Activated B cell treated with CpG ODN at 0.5 μM for 24 hours (primary cell): ENCODE measurements at places on chromosomes 6 and 20. TPM values are rescaled to one million over a fixed set of nuclear protein-coding genes. Genes with fewer than 3 reads are reported as not detected.

STX7 gene
- total RNA-seq: 109 and 138 TPM in 2 replicates

DNA sequence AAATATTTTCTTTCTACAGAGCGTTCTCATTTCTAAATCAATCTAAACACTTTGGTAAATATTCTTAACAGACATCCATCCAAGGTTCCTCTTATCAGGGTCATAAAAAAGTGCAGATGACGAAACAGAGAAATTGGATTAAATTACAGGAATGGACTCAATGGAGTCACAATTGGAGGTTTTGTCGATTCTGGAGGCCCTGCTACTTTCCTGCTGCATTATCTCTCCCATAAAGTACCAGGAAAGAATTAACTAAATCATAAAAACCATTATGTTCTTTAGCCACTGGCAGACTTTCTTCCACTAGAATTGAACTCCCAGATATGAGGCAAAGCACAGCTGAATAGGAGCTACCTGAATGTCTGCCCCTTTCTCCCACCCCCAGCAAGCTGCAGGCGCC lies 610.6 kb downstream of the HDGFL1 start:
- DNase-seq: no peak
- no peaks in the 10 kb centered on the region for H3K4me1 ChIP-seq
- no peaks in the 10 kb centered on the region for H3K27me3 ChIP-seq
- no peaks in the 10 kb centered on the region for H3K36me3 ChIP-seq
- no peak overlapping the region for H3K27ac ChIP-seq
- H3K4me3 ChIP-seq: no peak overlapping the region

DNA sequence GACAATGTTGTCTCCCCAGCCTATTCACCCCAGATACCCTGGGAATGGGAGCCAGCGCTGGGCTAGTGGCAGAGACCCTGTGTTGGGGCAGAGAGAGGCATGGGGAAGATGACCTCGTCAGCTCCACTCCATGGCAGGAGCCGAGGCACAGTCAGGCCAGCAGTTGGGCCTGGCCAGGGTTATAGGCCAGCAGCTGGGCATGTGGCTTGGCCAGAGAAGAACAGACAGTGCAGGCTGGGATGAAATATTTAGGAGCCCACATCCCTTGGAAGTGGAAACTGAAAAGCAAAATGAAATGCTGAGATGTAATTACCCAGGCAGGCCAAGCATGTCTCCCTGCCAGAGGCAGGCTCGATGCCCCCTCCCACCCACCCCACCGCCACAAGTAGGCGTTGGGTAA lies 70.0 kb downstream of the GRM4 start:
- H3K36me3 ChIP-seq: no peaks in the 10 kb centered on the region
- H3K27ac ChIP-seq: no peak overlapping the region
- H3K4me3 ChIP-seq: no peak overlapping the region

DNA sequence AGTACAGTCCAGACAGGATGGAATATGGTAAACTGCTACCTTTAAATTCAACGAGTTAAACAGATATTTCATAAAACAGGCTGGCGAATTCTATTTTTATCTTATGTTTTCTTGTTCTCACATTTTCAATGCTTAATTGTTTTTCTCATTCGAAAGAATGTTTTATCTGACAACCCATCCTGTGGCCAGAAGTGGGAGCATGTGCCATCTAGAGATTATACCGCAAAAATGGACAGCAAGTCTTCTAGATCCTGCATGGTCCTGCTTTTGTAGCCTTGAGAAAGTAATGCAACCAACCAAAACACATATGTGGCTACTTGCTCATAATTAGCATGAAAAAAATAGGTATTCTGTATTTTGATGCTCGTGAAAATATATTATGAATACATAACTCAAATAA lies 30.7 kb downstream of the TUBB2B start:
- no peaks in the 10 kb centered on the region for H3K4me1 ChIP-seq
- peaks cover 1% of the 10 kb centered on the region for H3K27me3 ChIP-seq
- no peaks in the 10 kb centered on the region for H3K36me3 ChIP-seq
- no peak for DNase-seq
- H3K4me3 ChIP-seq: no peak overlapping the region

- no peak overlapping the region for H3K27ac ChIP-seq
- no peaks in the 10 kb centered on the region for H3K27me3 ChIP-seq
- DNase-seq: no peak
- no peak overlapping the region for H3K4me3 ChIP-seq
- peaks cover 18% of the 10 kb centered on the region for H3K36me3 ChIP-seq
- H3K4me1 ChIP-seq: no peaks in the 10 kb centered on the region
These were observed 43.4 kb downstream of the PLCG1 start for GRCh38 chr20:41180599-41181333.

- no peaks in the 10 kb centered on the region for H3K36me3 ChIP-seq
- peaks cover 11% of the 10 kb centered on the region for H3K4me1 ChIP-seq
- no peak for DNase-seq
- H3K4me3 ChIP-seq: no peak overlapping the region
- H3K27ac ChIP-seq: no peak overlapping the region
- peaks cover 36% of the 10 kb centered on the region for H3K27me3 ChIP-seq
These were observed 3.9 kb upstream of the RBM24 start for GRCh38 chr6:17277256-17277655.

GRCh38 chr20:45963059-45964005 lies 8.7 kb downstream of the ZNF335 start:
- H3K4me1 ChIP-seq: peaks cover 21% of the 10 kb centered on the region
- H3K36me3 ChIP-seq: peaks cover 89% of the 10 kb centered on the region
- DNase-seq: no peak
- no peaks in the 10 kb centered on the region for H3K27me3 ChIP-seq
- no peak overlapping the region for H3K4me3 ChIP-seq

CLPSL2 gene
- total RNA-seq: not detected in 2 replicates

DNA sequence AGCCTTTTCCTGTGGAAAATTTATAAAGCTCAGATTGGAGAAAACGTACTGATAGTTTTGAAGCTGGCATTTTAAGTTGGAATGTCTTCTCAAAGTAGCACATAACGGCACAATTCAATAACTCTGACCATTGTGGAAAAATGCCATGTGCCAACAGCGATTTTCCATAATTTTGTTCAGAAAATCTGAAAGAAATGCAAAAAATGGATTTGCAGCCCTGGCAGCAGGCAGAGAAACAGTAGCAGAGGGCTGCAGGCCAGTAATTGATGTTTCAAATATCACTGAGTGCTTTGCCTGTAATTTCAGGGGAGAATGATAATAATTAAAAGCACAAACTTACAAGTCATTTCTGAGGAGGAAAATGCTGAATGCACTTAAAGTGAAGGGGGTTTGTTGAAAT lies 507.4 kb downstream of the MAFB start:
- no peak overlapping the region for H3K27ac ChIP-seq
- H3K4me1 ChIP-seq: no peaks in the 10 kb centered on the region
- no peaks in the 10 kb centered on the region for H3K27me3 ChIP-seq

GRCh38 chr6:107108201-107108890 lies 7.0 kb downstream of the BEND3 start:
- no peaks in the 10 kb centered on the region for H3K36me3 ChIP-seq
- no peak overlapping the region for H3K27ac ChIP-seq
- peaks cover under 1% of the 10 kb centered on the region for H3K4me1 ChIP-seq
- no peak overlapping the region for H3K4me3 ChIP-seq
- DNase-seq: no peak
- H3K27me3 ChIP-seq: no peaks in the 10 kb centered on the region

CNKSR3 gene
- total RNA-seq: 0.20 TPM in 1 of 2 replicates, not detected in the other

- H3K4me3 ChIP-seq: no peak overlapping the region
- no peaks in the 10 kb centered on the region for H3K36me3 ChIP-seq
- H3K27ac ChIP-seq: no peak overlapping the region
- no peaks in the 10 kb centered on the region for H3K27me3 ChIP-seq
These were observed 4.3 kb downstream of the CRIP3 start for GRCh38 chr6:43304361-43304760.

- no peaks in the 10 kb centered on the region for H3K36me3 ChIP-seq
- peaks cover 44% of the 10 kb centered on the region for H3K27me3 ChIP-seq
- no peak for DNase-seq
- H3K4me3 ChIP-seq: no peak within 1 kb of the TSS
These were observed at the start of gene DOK5 for GRCh38 chr20:54475334-54476168. TSS of gene DOK5 (plus strand) at chr20:54475593. CDS start at chr20:54475947, 354 bp downstream.

- DNase-seq: no peak
- H3K27me3 ChIP-seq: peaks cover 10% of the 10 kb centered on the region
- H3K4me1 ChIP-seq: peaks cover 10% of the 10 kb centered on the region
- no peaks in the 10 kb centered on the region for H3K36me3 ChIP-seq
These were observed 177.2 kb upstream of the AFDN start for GRCh38 chr6:167649476-167649875.

GRCh38 chr6:31706599-31706998 lies at the start of gene LY6G6F:
TSS of gene LY6G6F (plus strand) at chr6:31706866. CDS start at chr6:31706907, 41 bp downstream.
- H3K27ac ChIP-seq: no peak within 1 kb of the TSS
- H3K36me3 ChIP-seq: peaks cover 10% of the 10 kb centered on the region
- peaks cover 28% of the 10 kb centered on the region for H3K4me1 ChIP-seq
- H3K27me3 ChIP-seq: no peaks in the 10 kb centered on the region
- DNase-seq: no peak
- no peak within 1 kb of the TSS for H3K4me3 ChIP-seq

DNA sequence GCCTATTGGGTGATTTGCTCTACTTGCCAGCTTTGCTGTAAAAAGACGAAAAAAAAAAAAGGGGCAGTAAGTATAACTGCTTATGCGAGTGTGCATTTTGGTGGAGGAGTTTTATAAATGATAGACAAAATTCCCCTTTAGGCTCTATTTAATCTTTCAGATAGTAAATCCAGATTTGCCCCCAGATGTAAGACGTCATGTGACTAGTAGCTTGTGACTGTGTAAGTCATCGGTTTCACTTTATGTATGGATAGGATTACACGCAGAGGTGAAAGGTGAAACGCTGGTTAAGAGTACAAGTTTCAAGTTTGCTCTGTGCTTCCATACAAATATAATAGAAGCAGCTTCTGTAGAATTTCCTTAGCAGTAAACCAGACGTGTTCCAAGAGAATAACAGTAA lies 7.9 kb downstream of the RAB32 start:
- H3K27ac ChIP-seq: no peak overlapping the region
- no peaks in the 10 kb centered on the region for H3K36me3 ChIP-seq
- no peak for DNase-seq
- peaks cover 3% of the 10 kb centered on the region for H3K27me3 ChIP-seq
